Liver (tissue), 10 donors: ENCODE measurements at places on chromosomes 13 and 19. TPM values are rescaled to one million over a fixed set of nuclear protein-coding genes. Genes with fewer than 3 reads are reported as not detected.

DNA sequence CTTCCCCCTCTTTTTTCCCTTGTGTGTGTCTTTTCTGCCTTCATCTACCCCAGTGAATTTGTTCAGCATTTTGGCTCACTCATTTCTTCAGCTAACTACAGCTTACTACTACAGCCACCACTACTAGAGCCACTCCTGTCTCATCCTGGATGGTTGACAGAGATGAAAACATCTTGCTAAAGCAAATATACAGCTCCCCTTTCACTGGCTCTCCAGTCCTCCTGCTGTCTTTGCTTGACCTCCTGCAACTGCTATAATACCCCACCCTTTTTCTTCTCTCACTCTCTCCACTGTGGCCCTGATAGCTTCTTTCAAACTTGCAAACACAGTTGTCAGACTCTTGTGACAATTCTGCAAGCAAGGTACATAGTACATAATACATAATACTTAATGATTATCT lies 523.6 kb downstream of the DCT start:
- peaks cover 12% of the 10 kb centered on the region for H3K4me1 ChIP-seq
- DNase-seq, result no peak
- H3K27me3 ChIP-seq, result no peaks in the 10 kb centered on the region
- no peak overlapping the region for H3K27ac ChIP-seq

ZNF85 gene
- polyA plus RNA-seq, result 0.31 TPM

GRCh38 chr19:3471954-3472655 lies 8.2 kb downstream of the SMIM24 start:
- H3K4me3 ChIP-seq, result no peak overlapping the region
- no peak overlapping the region for H3K27ac ChIP-seq
- DNase-seq, result peak; percentile 51
- no peaks in the 10 kb centered on the region for H3K27me3 ChIP-seq
- peaks cover 6% of the 10 kb centered on the region for H3K4me1 ChIP-seq
- H3K36me3 ChIP-seq, result no peaks in the 10 kb centered on the region

- peaks cover 42% of the 10 kb centered on the region for H3K4me1 ChIP-seq
- peak within 1 kb of the TSS; percentile 45 for H3K27ac ChIP-seq
- H3K27me3 ChIP-seq, result no peaks in the 10 kb centered on the region
- H3K36me3 ChIP-seq, result no peaks in the 10 kb centered on the region
- peak; percentile 99 for DNase-seq
- H3K4me3 ChIP-seq, result peak within 1 kb of the TSS; percentile 99
Observed at GRCh38 chr19:10403137-10404021, at the start of gene CDC37. Gene CDC37, minus strand, starts transcription at chr19:10403542. Its CDS starts 63 bp downstream, at chr19:10403479.

- H3K36me3 ChIP-seq, result no peaks in the 10 kb centered on the region
- peak overlapping the region; percentile 94 for H3K27ac ChIP-seq
- no peak for DNase-seq
- no peaks in the 10 kb centered on the region for H3K27me3 ChIP-seq
Observed at GRCh38 chr13:45433381-45433790, 15.2 kb upstream of the SLC25A30 start.

DNA sequence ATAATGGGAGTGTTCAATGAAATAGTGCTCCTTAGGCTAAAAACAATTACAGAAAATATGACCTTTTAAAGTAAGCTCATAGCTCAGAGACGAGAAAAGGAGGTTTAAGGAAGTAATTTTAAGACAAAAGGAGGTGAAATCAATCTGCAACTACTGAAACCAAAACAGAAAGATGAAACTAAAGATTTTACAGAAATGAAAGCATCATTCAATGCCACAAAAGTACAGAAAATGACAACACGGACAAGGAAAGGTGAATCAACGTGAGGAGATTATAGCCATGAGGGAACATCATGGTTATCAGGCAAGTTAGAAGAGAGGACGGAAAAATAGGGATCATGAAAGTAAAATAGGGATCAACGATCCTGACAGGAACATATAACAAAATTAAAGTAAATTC lies 745.2 kb downstream of the PCDH17 start:
- H3K4me3 ChIP-seq, result no peak overlapping the region
- no peaks in the 10 kb centered on the region for H3K27me3 ChIP-seq
- no peaks in the 10 kb centered on the region for H3K4me1 ChIP-seq
- H3K27ac ChIP-seq, result no peak overlapping the region
- DNase-seq, result no peak
- no peaks in the 10 kb centered on the region for H3K36me3 ChIP-seq

- H3K27me3 ChIP-seq, result peaks cover 10% of the 10 kb centered on the region
- H3K36me3 ChIP-seq, result no peaks in the 10 kb centered on the region
- H3K4me3 ChIP-seq, result no peak overlapping the region
- peaks cover 5% of the 10 kb centered on the region for H3K4me1 ChIP-seq
- no peak overlapping the region for H3K27ac ChIP-seq
- no peak for DNase-seq
Observed at GRCh38 chr19:18605546-18606280, 886 bp downstream of the CRLF1 start.

- no peak overlapping the region for H3K4me3 ChIP-seq
- peaks cover 5% of the 10 kb centered on the region for H3K4me1 ChIP-seq
- DNase-seq, result no peak
- no peak overlapping the region for H3K27ac ChIP-seq
Observed at GRCh38 chr13:94706101-94706842, 6.1 kb downstream of the SOX21 start.

DNA sequence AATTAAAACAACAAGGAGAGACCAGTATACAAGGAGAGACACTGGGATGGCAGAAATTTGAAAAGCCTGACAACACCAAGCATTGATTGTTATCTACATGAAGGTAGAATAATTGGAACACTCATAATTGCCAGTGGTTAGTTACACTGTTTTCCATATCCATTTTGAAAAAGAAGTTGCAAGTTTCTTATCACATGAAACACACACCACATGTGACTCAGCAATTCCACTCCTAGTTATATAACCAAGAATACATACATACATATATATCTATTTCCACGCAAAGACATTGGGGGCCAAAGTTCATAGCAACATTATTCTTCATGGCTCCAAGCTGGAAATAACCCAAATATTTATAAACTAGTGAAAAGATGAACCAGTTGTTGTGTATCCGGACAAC lies 15.2 kb upstream of the PABPC3 start:
- peaks cover 6% of the 10 kb centered on the region for H3K27me3 ChIP-seq
- no peaks in the 10 kb centered on the region for H3K36me3 ChIP-seq
- H3K4me3 ChIP-seq, result no peak overlapping the region
- H3K4me1 ChIP-seq, result no peaks in the 10 kb centered on the region
- no peak for DNase-seq
